ENCODE measurements at places on chromosomes 2 and 18. TPM values are rescaled to one million over a fixed set of nuclear protein-coding genes. Genes with fewer than 3 reads are reported as not detected.

DNA sequence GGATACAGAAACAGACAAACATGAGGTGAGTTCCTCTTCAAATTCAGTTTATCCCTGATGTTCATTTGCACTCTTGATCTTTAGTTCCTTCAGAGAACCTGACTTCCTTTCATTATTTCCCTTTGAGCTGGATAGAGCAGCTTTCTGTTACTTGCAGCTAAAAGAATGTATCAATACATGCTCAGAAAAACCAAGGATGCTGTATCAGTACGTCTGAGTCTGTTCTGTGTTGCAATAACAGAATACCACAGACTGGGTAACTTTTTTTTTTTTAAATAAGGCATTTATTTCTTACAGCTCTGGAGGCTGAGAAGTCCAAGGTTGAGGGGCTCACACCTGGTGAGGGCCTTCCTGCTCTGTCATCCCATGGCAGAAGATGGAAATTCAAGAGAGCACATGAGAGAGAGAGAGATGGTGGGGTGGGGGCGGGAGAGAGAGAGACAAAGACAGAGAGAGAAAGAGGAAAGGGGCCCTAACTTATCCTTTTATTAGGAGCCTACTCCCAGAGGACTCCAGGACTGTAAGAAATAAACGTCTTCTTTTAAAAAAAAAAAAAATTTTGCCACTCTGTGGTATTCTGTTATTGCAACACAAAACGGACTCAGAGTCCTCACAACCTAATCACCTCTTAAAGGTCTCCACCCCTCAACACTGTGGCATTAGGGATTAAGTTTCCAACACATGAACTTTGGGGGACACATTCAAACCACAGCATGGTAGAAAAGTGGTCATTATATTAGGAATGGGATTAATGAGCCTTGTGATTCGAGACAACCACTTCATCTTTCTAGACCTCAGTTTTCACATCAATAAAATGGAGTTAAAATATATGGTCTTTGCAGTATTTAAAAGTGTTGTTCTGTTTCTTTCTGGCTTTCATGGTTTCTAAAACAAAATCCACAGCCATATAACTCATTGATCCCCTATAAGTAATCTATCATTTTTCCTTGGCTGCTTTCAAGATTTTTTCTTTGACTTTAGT, 18.4 kb upstream of the SELENOI start:
- DNase-seq = no peak

- no peak for DNase-seq
These were observed 56.0 kb upstream of the RAB6C start for GRCh38 chr2:129923265-129924091.

- no peak for DNase-seq
These were observed 23.6 kb upstream of the ID2 start for GRCh38 chr2:8658064-8658862.

DNA sequence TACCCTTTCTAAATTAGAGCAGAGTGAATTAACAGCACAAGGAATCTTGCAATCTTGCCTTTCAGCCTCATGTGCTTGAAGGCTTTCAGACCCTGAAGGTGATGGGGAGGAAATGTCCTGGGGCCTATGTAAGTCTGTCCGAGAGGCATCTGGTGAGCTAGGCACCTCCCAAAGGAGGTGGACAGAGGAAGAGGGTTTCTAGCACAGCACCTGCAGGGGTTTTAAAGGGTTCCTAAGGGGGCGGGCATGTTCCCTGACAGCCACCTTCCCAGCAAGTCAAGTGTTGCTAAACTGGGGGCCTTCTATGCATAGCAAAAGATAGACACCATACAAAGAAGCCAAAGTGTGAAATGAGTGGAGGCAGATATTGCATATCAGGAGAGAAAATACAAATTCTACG, 88.5 kb downstream of the CDH2 start:
- no peak for DNase-seq

DNA sequence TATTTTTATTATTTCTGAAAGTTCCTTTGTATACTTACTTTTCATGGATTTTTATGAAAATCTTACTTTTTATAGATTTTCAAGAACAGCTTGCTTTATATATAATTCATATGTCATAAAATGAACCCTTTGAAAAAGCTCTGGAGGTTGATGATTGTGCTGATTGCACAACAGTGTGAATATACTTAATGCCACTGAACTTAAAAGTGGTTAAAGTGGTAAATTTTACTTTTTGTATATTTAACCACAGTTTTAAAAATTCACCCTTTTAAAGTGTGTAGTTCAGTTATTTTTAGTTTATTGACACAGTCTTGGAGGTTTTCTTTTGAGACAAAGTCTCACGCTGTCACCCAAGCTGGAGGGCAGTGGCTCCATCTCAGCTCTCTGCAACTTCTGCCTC, 8.4 kb downstream of the SANBR start:
- no peak for DNase-seq

- no peak for DNase-seq
These were observed 46.0 kb downstream of the ADCY3 start for GRCh38 chr2:24874035-24874434.

DNA sequence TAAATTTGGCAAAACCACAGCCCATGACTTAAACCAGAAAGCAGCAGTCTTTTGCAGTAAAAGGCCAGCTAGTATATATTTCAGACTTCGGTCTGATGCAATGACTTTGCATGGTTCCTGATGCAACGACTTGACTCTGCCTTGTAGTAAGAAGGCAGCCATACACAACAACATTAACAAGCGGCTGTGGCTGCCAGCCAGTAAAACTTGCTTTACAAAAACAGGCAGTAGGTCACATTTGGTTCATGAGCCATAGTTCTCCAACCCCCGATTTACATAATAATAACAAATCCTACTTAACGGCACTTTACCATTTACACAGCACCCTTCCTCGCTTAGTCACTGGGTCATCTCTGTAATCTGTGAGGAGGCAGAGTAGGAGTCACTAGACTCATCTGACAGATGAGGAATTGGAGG, 410.3 kb downstream of the LRATD1 start:
- DNase-seq = peak; percentile 9

DNA sequence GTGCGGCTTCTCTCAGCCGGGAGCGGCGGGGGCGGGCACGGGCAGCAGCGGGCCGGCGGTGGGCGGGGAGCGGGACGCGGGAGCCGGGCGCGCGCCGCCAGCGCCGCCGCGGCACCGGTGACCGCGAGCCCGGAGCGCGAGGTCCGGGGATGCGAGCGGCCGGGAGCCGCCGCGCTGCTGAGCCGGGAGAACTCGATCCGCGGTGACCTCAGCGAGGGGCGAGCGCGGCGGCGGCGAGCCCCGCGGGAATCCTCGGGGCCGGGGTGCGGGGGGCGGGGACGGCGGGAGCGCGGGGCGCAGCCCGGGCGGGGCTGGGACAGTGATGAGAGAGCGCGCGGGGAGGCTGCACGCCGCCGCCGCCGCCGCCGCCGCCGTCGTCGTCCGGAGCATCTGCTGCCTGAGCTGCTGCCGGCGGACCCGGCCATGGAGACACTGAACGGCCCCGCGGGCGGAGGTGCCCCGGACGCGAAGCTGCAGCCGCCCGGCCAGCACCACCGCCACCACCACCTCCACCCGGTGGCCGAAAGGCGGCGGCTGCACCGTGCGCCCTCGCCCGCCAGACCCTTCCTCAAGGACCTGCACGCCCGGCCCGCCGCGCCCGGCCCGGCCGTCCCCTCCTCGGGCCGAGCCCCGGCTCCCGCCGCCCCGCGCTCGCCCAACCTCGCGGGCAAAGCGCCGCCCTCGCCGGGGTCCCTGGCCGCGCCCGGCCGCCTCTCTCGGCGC, at the start of gene MTCL1:
MTCL1 (plus strand) TSS at position 319 of the 723 bp plus-strand sequence; CDS start at position 424, 105 bp downstream.
- DNase-seq = no peak

DNA sequence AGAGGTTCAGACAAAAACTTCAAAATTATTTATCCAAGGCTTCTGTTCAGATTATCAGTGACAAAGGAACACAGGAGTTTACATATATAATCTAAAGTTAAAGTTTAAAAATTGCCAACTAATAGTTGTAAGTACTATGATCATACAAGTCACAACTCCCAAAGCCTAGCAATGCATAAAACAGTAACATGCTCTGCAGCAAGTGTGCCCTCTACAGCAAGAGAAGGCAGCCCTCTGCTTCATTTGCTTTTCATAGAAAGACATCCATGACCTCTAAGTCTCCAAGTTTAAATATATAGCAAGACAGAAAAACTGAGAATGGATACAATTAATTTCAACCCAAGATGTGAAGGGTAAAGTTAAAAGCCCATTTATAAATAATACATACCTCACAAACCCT, 13.3 kb downstream of the RAB1A start:
- DNase-seq = no peak

- no peak for DNase-seq
These were observed 12.7 kb upstream of the BOK start for GRCh38 chr2:241545523-241546473.

- DNase-seq = no peak
These were observed 57.6 kb downstream of the EVA1A start for GRCh38 chr2:75503048-75503607.

GRCh38 chr2:65282477-65283053, 54.9 kb downstream of the ACTR2 start:
- DNase-seq = no peak

DNA sequence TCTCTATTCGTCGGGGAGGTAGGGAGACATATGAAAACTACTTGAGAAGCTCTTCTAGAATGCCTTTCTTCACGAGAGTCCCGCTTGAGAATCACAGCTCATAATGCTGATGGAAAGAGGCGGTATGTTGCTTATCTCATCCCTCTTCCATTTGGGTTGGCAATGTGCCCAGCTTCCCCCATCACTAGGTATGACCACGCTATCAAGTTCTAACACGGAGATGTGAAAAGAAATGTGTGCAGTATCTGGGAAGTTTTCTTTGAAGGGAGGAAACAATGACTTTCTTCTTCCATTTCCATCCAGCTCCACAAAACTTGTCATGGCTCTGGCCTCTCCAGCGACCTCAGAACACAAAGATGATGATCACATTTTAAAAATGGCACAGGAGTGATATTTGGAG, 742.4 kb downstream of the DCDC2C start:
- DNase-seq = no peak

AMER3 gene
- total RNA-seq = under 0.01 TPM

NR4A2 gene
- 5.9 TPM for total RNA-seq

Measured in skin of body (tissue), 3 donors.